ENCODE measurements at places on chromosomes 4 and X. TPM values are rescaled to one million over a fixed set of nuclear protein-coding genes. Genes with fewer than 3 reads are reported as not detected.

The GABRG1 gene
- total RNA-seq: not detected

The IRS4 gene
- total RNA-seq: not detected

The STOX2 gene
- total RNA-seq: not detected

The GAGE2A gene
- not detected for total RNA-seq

The KLHL4 gene
- 0.05 TPM for total RNA-seq

The ENPP6 gene
- total RNA-seq: 3.6 TPM

The LUZP4 gene
- total RNA-seq: not detected

The CENPVL2 gene
- not detected for total RNA-seq

The SGMS2 gene
- 0.10 TPM for total RNA-seq

The RNF212 gene
- total RNA-seq: 0.88 TPM

The SRPX2 gene
- total RNA-seq: not detected
